ENCODE measurements at places on chromosomes 1 and 21.
A peak's percentile ranks its signal among the peaks of the same experiment; 100 is the strongest.

DNA sequence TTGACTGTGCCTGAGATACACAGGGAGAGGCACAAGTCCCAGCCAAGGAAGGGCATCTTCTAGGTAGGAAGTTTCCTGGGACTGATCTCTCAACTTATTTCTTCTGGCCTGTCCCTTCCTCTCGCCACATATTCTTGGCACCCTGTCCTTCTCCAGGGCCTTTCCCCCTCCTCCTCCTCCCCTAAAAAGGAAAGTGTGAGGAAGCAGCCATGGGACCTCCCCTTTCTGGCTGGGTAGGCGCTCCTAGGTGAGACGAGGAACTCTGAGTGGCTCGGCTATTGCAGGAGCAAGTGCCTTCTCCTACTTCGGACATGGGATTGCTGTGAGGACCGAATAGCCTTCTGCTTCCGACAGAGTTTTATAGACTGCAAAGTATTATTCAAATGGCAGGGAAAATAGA is 15.5 kb upstream of the MTARC2 start:
- no peak for DNase-seq

DNA sequence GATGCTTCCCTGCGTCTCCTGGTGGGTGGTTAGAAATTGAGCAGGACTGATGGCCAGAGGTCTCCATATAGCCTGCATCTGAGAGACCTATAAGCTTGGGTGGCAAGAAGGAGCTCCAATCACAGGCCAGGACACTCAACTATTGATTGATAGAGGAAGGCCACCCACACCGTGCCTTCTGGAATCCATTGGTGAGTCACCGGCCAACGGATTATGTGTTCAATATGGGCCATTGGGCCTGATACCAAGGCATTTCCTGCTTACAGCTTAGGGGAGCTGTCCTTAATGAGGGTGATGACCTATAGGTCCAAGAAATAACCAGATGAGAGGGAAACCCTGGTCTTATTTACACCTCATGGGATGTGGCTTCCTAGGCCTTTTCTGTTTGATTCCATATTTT is 115.1 kb downstream of the PLPP3 start:
- no peak for DNase-seq

GRCh38 chr1:208192995-208193394 is 51.2 kb downstream of the PLXNA2 start:
- no peak for DNase-seq

DNA sequence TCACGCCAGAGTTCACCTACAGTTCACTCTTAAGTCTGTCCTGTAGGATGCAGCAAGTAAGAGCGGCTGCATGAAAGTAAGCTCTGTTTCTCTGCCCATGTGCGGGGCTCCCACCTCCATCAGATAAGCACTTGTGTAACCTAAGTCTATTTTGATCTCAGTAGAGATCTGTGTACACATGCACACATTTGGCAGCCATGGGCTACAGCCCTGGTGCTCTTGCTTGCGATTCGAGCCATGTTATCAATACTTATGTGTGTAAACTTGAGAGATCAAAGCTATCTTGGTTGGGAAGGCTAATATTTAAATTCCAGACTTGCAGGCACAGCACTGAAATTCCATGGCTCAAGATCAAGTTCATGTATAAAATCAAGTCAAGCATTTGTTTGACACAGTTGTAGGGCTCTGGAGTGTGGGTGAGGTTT is 244.7 kb upstream of the FGGY start:
- DNase-seq = no peak

GRCh38 chr1:215557992-215558626 is 9.0 kb upstream of the KCTD3 start:
- no peak for DNase-seq

DNA sequence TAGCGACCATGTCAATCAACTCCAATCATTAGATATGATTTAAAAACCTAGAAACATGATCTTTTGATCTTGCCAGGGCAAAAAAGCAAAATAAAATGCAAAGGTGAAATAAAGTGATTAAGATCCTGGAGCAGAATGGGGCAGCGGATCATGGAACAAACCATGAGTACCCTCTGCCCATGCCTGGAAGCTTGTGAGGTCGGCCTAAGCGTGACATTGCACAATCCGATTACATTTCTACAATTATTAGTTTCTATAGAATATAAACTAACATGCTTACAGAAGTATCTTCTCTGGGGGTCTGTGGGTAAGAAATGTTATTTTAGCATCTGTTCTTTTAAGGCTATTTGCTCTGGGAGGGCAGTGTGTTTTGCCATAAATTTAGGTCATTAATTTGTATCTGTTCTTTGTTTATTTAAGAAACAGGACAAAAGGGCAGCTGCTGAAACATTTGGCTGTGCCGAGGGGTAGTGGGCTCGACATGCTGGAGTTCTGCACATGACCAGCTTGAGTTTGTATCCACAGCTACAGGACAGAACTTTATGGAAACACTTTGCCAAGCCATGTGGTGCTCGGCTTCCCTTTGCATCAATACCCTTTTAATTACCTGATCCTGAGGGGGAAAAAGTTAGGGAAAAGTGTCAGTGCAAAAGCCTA is 55.9 kb downstream of the ZBTB18 start:
- no peak for DNase-seq

DNA sequence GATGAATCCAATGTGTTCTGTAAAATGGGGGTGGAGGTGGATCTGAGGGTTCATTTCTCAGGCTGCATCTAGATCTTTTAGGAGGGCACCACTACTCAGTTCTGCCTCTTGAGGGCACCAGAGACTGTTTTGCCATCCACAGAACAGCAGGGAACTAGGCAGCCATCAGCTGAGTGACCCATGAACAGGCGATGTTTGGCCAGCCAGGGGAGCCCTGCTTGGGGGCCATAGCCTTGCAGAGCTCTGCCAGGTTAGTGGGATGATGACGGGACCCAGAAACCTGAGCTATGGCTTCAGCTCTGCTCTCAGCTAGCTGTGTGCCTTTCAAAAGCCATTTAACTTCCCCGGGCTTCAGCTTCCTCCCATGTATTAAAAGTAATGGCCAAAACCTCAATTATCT is 13.4 kb upstream of the NOS1AP start:
- DNase-seq = no peak

DNA sequence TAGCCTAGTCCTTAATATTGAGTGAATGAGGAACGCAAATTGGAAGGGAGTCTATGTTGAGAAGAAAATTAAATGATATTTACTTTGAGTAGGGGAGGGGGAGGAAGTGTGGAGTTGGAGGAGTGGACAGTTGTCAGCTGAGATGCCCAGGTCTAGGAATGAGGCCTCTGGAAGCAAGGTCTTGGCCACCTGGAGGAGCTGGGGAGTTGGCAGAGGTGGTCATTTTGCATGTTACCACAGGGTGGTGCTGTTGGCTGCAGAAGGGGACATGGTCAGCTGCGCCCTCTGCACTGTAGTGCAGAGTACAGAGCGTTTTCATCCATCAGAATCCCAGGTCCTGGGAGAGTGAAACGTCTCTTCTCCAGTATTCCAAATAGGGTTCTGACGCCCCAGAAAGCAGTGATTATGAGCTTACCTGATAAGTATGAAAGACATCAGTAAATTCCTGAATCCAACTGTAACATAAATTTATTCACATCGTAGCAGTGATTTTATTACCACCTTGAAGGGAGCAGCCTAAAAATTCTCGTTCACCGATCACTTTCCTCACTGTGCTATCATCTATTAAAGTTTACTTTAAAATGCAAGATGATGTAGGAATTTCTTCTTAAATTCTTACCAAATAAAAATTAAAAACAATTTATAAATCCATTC is 13.8 kb downstream of the PARK7 start:
- DNase-seq = peak; percentile 19

GRCh38 chr1:3904006-3904842 is 4.2 kb upstream of the C1orf174 start:
- DNase-seq = no peak

DNA sequence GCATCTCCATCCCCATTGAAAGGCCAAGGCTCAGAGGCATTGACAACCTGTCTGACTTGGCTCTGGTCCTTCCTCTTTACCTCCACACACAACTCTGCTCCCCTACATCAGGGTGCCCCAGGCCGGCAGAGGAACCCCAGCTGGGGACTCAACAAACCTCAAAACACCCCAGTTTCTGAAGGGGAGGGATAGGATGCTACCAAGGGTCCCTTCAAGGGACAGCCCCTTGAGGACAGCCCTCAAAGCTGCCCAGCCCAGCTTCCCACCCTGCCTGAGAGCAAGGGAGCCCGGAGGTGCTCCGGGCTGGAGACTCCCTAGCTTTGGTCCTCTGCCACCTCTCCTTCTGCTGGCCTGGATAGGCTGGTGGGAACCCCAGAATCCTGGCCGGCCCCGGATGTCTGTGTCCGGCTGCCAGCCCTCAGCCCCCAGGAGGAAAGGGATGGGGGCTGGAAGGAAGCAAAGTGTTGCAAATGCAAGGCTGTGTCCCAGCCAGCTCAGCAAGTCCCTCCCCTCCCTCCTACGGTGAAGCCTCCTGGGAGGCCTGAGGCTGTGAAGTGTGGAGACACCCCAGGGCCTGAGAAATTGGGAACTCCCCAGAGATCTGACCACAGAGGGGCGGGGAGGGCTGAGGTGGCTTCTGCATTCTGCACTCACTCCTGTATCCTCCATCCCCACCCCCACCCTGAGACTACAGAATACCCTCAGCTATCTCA is 1.1 kb upstream of the MARCKSL1 start:
- no peak for DNase-seq

- DNase-seq = no peak
Observed at GRCh38 chr21:32687643-32688345, 40.0 kb downstream of the SYNJ1 start.

DNA sequence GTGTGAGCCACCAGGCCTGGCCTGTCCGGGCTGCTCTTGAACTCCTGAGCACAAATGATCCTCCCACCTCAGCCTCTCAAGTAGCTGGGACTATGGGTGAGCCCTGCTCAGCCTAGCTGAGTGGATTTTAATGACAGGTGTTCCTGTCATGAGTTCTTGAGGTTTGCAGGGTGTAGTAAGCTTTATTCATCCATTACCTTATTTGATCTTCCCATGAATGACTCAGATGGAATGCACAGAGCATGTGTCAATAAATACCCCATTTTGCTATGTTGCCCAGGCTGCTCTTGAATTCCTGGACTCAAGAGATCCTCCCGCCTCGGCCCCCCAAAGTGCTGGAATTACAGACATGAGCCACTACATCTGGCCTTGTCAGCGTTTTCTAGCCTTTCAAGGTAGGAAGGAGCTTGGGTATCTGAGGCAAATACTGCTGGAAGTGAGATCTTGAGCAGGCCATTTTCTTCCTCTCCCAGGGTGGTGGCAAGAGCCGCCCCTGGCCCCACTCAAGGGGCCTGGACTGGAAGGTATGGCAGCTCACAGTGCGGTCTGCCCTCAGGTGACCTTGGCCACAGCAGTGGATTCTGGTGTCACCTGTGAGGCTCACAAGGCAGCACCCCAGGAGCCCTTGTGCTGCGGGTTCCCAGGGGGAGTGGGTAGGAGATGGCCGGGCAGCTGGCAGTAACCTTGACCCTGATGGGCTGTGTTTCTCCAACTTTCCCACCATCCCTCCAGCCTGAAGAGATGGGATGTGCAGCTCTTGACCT is 20.0 kb downstream of the PIK3CD start:
- no peak for DNase-seq

DNA sequence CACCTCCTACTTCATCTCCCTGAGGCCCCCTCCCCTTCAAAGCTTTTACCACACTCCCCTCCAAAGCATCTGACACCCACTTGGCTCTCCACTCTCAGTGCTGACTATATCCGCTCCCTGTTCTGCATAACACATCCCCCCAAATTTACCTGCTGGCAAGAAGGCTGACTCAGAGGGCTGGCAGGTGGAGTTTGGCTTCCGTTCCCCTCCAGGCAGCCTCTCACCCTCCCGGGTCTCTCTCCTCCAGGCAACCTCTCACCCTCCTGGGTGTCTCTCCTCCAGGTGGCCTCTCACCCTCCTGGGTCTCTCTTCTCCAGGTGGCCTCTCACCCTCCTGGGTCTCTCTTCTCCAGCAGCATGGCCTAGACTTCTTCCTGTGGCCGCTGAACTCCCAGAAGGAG is 562.1 kb downstream of the NPHP4 start:
- DNase-seq = no peak

DNA sequence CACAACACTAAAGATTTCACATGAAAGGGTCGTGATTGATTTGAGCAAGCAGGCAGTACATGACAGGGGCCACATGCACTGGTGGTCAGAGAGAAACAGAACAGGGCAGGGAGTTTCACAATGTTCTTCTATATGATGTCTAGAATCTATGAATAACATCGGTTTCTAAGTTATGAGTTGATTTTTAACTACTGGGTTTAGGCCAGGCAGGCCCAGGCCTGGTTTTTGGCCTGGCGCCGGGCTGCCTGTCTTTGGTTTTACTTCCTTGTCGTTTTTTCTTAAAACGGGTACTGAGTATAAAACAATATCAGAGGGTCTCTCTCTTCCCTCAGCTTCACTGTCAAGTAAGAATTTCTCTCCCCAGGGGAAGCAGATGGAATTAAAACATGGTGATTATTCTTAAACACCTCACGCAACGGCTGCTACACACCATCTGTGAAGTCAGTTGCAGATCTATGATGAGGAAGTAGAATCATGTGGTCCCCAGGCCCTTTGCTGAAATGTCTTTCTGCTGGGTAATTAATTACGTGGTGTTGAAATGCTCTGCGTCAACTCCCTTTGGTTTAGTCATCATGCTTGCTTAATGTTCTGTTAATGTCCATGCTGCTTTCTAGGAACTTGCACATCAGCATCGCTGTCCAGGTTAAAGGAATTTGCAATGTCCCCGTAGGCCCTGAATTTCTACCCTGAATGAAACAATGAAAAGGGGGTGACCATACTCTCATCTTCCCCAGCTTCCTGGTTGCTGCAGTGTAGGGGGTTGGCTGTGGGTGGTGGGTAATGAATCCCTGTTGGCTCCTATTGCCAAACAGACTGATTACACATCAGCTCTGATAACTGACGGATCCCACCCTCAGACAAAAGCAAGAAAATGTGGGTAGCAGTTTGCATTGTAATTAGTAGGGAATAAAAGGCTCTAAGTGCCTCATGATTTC is 70.3 kb downstream of the SERINC2 start:
- DNase-seq = peak; percentile 14

GRCh38 chr1:18948913-18949685 is 7.4 kb downstream of the IFFO2 start:
- DNase-seq = no peak

DNA sequence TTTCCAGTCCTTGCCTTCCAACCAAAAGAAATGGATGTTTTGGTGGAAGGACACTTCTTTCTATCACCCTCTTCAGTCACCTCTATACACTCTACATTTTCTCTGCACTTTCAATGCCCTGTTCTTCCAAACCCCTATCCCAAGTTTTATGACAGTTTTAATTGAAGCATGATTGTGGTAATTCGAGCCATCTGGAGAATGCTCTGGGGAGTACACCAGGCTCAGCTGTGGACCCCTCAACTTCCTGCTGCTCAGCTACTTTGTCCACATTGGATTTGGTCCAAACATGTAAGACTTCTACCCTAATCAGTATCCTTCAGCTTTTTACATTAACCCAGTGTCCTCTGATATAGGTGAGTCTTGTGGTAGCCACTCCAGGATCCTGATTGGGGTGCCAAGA is 129.6 kb downstream of the SYT2 start:
- no peak for DNase-seq

DNA sequence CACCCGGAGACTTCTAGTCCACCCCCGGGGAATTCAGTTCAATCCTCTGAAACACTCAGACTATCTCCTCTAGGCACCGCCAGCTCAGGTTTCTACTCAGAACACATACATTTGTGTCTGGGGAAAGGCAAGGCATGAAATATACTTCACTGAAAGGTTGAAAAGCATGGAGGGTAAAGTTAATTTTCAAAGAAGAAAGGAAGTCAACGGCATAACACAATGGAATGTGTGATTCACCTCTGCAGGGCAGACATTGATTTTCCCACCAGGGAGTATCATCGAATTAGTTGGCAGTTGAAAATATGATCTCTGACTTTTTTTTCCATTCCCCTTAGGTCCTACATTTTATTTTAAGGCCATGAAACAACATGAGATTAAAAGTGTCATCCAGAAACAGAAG is 669.4 kb downstream of the SMYD3 start:
- no peak for DNase-seq
